A549 (cell line): ENCODE measurements at places on chromosomes 6 and 20. TPM values are rescaled to one million over a fixed set of nuclear protein-coding genes. Genes with fewer than 3 reads are reported as not detected.
A peak's percentile ranks its signal among the peaks of the same experiment; 100 is the strongest.

FAXC gene
- polyA plus RNA-seq, result 5.1 to 5.8 TPM (median 5.2 TPM) in 3 replicates

GSTA2 gene
- polyA plus RNA-seq, result 0.10 TPM in 1 of 3 replicates, not detected in the others

FOXA2 gene
- 16.7 to 20.7 TPM (median 20.3 TPM) in 3 replicates for polyA plus RNA-seq

CST4 gene
- not detected in 3 replicates for polyA plus RNA-seq

ADGRF4 gene
- polyA plus RNA-seq, result 4.4 to 6.4 TPM (median 5.8 TPM) in 3 replicates

TXLNB gene
- not detected in 3 replicates for polyA plus RNA-seq

SLC17A9 gene
- not detected in 3 replicates for polyA plus RNA-seq

SLC25A27 gene
- polyA plus RNA-seq, result 0.98 to 1.9 TPM (median 1.4 TPM) in 3 replicates

BIRC7 gene
- polyA plus RNA-seq, result 3.2 to 4.9 TPM (median 4.9 TPM) in 3 replicates

DNA sequence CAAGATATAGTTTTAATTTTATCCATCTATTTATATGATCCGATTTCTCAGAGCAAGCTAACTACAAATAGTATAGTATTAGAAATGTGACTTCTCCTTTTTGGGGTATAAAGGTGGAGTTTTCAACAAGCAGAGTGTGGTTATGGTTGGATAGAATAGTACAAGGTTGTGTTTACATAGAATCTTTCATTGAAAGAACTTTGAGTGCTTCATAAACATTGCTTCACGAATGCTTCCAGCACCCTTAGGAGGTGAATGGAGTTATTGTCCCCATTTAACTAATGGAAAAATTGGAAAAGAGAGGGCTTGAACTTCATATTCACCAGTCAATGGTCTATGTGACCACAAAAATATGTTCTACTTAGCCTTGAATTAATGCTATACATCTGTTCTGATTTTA is 134.1 kb upstream of the CITED2 start:
- no peak for DNase-seq

- DNase-seq, result no peak
These were observed 357.9 kb upstream of the AGPAT4 start for GRCh38 chr6:161631676-161632194.

DNA sequence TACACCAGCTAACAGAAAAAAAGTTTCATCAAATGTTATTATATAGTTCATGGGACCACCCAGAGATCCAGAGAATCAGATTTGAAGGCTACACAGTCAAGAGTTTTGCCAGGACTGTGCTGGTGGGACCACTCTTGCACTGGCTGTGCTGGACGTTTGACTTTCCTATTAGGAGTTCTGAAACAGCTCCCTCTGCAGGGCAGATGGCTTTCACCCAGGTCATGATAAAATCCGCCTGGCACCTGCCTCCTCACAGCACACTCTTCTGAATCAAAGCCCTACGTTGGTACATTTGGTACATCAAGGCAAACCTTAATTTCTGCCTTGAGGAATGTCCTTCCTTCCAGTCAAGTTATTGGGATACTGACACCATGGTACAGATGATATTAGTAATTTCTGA is 302.1 kb downstream of the ZNF217 start:
- no peak for DNase-seq

- no peak for DNase-seq
These were observed 301.2 kb upstream of the BMP2 start for GRCh38 chr20:6466075-6466810.

GRCh38 chr6:13248994-13249393 is 79.3 kb downstream of the TBC1D7 start:
- DNase-seq, result no peak

GRCh38 chr20:22629927-22630326 is 45.6 kb upstream of the FOXA2 start:
- no peak for DNase-seq

- no peak for DNase-seq
These were observed 345.2 kb upstream of the RSPO3 start for GRCh38 chr6:126773112-126773805.

DNA sequence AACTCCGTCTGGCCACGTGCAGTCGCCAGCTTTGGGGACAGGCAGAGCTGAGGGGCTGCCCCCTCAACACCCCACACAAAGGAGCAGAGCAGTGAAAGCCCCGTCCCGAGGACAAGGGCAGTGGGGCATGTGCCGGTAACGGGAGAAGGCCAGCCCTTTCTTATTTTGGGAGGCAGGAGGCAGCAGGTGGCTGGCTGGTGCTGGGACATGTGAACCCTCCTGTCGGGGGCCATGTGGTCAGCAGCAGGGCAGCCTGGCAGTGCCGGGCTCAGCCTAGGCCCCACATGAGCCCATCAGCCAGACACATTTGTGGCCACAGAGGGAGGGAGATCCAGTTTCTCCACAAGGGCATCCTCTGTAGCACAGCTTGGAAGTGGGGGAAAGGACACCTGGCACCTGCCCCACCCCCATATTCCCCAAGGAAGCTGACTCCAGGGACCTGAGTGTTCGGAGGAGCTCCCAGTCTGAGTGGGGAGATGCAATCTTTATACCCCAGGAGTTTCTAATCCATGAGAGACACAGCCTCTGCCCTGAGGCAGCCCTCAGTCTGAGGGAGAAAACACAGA is 137.6 kb downstream of the MRPL14 start:
- DNase-seq, result no peak

GRCh38 chr6:126337323-126337722 is 2.6 kb upstream of the CENPW start:
- no peak for DNase-seq

DNA sequence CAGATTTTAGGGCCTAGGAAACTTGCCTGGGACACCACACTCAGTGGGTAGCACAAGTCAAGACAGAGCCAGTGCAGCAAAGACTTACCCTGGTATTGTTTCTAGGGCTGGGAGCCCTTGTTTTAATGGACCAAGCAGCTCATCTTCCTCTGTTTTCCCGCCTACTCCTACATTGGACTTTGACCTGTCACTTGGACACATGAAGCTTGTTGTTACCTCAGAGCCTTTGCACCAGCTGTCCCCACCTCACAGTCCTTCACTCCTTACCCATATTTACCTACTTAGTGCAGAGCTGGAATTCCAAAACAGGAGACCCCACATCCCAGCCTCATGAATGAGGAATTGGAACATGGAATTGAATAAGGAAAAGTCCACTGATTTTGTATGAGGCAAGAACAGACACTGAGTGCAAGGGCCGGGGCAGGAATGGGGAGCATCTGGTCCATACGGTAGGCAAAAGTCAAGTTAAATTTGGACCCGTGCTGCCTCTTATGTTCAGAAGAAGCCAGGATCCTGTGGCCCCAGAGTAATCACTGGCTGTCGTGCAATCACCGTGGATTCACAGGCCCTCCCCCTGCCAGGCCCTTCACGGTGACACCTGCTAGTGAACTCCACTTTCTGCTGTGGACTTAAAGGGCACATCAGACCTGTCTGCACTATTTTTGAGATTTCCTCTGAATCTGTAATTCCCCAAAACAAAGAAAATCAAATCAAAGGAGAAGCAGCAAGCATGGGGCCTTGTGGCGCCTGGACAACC is 236.9 kb upstream of the PMEPA1 start:
- no peak for DNase-seq

DNA sequence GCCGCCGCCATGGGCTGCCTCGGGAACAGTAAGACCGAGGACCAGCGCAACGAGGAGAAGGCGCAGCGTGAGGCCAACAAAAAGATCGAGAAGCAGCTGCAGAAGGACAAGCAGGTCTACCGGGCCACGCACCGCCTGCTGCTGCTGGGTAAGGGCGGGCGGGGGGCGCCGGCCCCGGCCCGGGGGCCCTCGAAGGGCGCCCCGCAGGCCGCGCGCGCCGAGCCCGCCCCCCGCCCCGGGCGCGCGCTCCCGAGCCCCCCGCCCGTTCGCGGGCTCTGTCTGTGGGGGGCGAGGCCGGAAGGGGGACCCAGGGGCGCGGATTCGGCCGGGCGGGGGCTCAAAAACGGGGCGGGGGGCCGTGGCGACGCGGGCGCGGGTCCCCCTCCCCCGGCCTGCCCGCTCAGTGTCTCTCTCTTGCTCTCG is 39.2 kb downstream of the GNAS start:
- DNase-seq, result peak; percentile 37

GRCh38 chr6:138571181-138571580 is 71.9 kb upstream of the NHSL1 start:
- no peak for DNase-seq

DNA sequence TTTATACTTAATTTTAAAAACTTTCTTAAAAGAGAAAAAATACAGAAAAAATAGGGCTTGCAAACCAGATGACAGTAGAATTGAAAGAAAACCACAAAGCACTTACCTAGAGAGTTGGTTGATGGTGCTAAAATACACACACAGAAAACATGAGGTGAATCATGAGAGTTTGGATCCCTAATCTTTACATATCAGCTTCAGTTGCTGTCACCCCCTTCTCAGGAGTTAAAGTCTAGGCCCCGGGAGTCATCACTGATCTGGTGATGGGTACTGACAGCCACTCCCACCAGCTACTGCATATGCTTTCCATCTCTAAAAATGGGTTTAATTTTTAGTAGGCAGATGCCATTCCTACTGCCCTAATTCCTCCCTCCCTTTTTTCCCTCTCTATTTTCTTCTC is 16.7 kb downstream of the TSBP1 start:
- DNase-seq, result no peak

DNA sequence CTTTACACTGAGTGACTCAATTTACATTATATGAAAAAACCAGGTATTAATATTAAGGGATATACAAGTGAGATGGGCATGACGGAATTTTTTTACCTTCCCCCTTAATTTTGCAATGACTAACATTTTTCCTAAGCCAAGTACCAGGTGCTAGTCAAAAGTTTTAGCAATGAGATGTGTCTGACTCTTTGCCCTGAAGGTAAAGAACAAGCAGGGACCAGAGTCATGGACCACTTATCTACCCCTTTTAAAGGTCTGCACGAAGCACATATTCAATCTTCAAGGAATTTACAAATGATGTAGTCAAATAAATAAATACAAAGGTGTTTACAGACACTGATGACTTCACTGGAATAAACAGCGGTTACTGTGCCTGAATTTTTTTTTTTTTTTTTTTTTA is 1.4 kb downstream of the GLO1 start:
- DNase-seq, result no peak

DNA sequence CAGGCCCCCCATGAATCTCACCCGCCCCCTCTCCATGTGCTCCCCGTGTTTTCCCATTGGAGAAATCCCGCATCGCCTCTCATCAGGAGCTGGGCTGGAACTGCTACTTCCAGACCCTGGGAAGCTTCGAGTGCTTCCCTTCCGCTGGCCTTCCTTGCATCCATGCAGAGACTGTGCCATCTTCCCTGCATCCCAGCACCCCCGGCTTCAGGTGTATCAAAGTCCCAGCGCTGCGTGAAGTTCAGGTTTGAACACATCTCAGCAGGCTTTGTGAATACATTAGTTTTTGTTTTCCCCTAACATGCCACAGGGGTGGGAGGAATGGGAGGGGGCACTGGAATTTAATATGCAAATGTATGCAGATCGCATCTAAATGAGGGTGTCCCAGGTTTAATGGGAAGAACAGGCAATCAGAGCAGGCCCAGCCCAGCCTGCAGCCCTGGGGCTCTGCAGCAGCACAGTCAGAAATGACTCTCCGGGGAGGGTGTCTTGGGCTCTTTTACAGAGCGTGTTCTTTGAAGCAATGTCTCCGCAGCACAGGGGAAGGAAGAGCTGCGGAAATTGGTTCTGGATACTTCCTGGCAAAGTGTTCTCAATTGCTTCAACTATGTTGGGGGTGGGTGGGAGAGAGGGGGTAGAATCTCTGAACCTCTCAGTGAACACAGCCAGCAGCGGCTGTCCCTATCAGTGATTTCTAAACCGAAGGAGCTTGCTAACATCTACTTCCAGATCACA is 8.3 kb upstream of the MMP9 start:
- DNase-seq, result no peak

GRCh38 chr6:134063966-134064445 is 11.6 kb upstream of the SLC2A12 start:
- peak; percentile 72 for DNase-seq

DNA sequence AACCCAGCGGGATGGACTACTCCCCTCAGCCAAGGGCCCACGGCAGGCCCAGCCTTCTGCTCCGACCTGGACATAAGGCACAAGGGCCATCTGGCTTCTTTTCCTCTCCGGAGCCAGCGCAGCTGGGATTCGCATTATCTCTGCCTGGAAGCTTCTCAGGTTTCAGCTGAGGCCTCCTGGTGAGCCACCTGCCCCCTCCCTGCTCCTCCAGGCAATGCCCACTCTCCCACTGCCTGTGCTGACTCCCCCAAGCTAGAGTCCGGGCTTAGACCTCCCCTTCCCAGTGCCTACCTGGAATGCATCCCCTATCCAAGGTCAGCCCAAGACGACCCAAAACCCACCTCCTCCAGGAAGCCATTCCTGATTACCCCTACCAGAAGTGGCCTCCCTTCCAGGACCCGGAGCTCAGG is 60.7 kb downstream of the EZR start:
- no peak for DNase-seq

- DNase-seq, result no peak
These were observed 251.6 kb downstream of the ADGB start for GRCh38 chr6:146850238-146850896.

- DNase-seq, result no peak
These were observed 578 bp upstream of the PTGIS start for GRCh38 chr20:49568278-49569151.

GRCh38 chr6:21332660-21333059 is 260.9 kb upstream of the SOX4 start:
- no peak for DNase-seq
